ENCODE measurements at places on chromosomes 11 and 22.

DNA sequence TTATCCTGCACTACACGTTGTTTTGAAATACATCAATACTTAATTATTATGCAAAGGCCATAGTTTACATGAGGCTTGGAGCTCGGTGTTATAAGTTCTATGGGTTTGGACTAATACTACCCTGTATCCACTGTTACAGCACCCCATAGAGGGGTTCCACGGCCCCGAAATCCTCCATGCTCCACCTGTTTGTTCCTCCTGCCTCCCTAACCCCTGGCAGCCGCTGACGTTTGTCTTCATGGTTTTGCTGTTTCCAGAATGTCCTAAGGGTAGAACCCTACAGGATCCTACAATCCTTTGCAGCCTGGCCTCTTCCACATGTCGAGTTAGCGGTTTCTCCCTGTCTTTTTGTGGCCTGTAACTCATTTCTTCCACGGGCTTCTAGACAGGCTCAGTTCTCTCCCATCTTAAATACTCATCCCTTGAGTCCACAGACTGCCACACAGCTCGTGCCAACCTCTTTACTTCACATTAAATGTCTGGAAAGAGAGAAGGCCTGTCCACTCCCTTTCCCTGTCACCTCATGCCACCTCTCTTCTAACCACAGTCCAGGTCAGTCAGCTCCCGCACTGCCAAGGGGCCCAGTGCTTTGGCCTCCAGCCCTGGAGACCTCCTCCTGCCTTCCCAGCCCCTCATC, 42.4 kb upstream of the TH start:
- DNase-seq: no peak

- DNase-seq: no peak
Measured at GRCh38 chr22:29979777-29980321, 96.9 kb downstream of the MTMR3 start.

DNA sequence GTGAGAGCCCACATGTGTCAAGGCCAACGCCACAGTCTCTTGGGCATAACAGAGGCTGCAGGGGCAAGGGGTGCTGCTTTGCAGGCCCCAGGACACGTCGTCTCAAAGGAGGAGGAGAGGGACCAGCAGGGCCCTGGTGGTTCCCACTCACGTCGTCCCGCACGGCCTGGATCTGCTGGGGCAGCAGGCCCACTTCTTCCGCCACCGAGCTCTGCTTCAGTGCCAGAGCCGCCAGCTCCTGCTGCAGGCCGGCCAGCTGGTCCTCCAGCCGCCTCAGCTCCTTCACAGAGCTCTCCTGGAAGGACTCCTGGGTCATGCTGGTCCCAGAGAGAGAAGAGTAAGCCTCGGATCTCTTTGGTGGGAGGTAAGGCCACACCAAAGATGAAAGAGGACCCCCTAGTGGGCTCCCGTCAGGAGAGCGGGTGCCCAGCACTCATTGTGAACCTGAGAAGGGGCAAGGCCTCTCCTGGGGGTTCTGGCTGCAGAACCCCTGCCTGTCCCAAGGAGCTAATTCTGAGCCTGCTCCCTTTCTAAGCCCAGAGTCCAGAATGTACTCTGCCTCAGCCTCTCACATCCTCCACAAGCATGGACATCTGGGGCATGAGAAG, 15.6 kb downstream of the SUN2 start:
- DNase-seq: no peak

GRCh38 chr22:35092406-35092805, 26.4 kb downstream of the ISX start:
- no peak for DNase-seq

GRCh38 chr11:67433536-67434394, 3.7 kb downstream of the PTPRCAP start:
- no peak for DNase-seq

DNA sequence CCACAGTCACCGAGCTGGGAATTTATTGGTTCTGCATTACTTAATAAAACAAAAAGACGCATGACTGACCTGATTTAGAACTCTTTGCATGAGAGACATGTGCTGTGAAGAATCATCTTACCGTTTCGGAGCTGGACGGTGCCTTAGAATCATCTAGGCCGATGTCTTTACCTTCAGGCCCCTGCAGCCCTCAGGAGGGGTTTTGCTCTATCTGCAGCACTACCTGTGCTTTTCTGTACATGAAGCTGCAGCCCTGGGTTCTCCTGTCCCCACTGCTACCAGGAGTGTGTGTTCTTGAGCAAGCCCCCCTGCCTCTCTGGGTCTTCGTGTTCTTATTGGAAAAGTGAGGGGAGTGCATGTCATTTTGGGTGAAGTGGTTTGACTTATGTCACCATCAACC, 94.0 kb upstream of the OR4B1 start:
- DNase-seq: no peak

GRCh38 chr11:84501750-84502149, 1125.4 kb downstream of the DLG2 start:
- no peak for DNase-seq

GRCh38 chr22:50720301-50721256, 17.4 kb upstream of the ACR start:
- DNase-seq: no peak
